ENCODE measurements at places on chromosomes 5 and 9.

GRCh38 chr9:126952205-126952977 is 37.8 kb downstream of the RALGPS1 start:
- DNase-seq, result no peak

GRCh38 chr9:113205432-113205831 is 15.6 kb downstream of the FKBP15 start:
- no peak for DNase-seq

- DNase-seq, result no peak
These were observed 8.4 kb downstream of the PDCL start for GRCh38 chr9:122819791-122820489.

GRCh38 chr9:15423231-15423985 is 732 bp downstream of the SNAPC3 start:
- DNase-seq, result no peak

DNA sequence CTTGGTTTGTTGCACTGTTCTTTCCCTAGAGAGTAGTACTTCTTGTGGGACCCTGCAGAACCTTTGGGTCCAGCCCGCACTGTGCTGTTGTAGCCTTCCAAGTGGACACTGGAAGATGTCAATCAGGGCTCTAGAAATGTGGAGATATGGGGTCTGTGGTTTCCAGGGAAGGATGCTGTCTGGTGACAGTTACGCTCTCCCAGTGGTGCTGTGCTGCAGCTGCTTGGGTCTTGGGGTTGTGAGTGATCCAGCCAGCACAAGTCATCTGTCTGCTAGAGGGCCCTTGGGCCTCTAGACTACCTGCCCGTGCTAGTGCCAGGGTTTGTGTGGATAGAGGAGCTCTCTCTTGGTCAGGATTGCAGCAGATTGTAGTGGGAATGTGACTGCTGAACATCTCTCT is 484.5 kb downstream of the DMAC1 start:
- DNase-seq, result no peak

DNA sequence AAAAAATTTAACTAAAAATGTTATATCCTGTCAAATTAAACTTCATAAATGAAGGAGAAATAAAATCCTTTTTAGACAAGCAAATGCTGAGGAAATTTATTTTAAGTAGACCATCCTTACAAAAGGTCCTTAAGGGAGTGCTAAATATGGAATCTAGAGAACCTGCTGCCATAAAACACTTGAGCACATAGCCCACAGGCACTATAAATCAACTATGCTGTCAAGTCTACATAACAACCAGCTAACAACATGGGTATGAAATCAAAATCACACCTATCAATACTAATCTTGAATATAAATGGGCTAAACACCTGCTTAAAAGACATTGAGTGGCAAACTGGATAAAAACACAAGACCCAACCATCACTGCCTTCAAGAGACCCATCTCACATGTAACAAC is 15.1 kb upstream of the PRSS3 start:
- DNase-seq, result no peak

DNA sequence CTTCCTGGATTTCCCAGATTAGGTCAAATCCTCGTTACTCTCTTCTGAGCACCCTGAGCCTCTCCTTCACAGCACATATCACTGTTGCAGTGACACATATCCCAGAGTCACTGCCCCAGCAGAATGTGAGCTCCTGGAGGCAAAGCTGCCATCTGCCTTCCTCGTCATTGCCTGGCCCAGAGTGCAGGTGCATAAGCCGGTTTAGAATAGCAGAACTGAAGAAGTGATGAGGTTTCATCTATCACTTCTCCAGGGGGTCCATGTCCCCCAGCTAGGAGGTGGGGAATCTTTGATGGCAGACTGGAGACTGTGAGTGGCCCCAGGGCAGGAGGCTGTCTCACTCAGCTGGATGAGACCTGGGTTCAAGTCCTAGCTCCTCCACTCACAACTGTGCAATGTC is 25.8 kb downstream of the NIPAL4 start:
- no peak for DNase-seq

DNA sequence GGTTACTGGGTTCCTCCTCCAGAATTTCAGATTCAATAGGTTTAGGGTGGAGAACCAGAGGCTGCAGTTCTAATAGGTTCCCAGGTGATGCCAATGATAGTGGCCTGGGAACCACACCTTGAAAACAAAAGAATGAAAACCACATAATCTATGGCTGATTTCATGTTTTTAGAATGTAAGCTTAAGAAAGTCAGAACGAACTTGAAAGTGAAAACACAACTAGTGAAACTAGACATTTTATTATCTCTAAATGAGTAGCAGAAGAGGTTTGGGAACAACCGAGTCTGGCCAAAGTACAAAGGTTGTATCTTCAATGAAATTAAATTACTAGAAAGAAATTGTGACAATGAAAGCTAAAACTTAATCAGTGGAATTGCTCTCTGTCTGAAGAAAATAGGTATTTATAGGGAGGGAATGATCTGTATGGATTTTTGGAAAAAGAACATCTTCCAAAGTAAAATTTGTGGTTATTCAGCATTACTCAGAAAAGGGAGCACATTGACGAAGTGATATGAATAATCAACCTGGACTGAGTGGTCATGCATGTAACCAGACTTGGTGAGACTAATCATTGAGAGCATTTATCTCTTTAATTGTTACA is 24.9 kb upstream of the CEP120 start:
- no peak for DNase-seq

DNA sequence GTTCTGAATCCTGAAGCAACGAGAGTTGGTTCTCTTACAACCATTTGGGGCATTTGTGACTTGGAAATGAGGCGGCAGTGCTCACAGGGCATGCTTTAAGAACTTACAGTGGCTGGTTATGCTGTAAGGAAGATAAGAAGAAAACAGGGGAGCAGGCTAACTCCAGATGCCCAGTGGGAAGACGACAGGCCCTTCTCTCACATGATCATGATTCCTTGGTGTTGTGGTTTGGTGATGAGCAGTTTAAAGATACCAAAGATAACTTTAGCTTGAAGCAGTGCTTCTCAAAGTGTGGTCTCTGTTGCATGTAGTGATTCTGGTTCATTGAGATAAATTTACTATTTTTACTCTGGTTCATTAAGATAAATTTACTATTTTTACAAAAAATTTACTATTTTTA is 2.6 kb upstream of the HABP4 start:
- no peak for DNase-seq

GRCh38 chr5:136028782-136029742 is at the start of gene TGFBI:
Gene TGFBI (plus strand): TSS chr5:136028988. CDS start chr5:136029056, 68 bp downstream.
- DNase-seq, result peak; percentile 61

GRCh38 chr9:7536310-7536939 is 263.2 kb downstream of the DMAC1 start:
- peak; percentile 45 for DNase-seq

GRCh38 chr9:104970271-104970987 is 42.5 kb upstream of the ABCA1 start:
- no peak for DNase-seq

DNA sequence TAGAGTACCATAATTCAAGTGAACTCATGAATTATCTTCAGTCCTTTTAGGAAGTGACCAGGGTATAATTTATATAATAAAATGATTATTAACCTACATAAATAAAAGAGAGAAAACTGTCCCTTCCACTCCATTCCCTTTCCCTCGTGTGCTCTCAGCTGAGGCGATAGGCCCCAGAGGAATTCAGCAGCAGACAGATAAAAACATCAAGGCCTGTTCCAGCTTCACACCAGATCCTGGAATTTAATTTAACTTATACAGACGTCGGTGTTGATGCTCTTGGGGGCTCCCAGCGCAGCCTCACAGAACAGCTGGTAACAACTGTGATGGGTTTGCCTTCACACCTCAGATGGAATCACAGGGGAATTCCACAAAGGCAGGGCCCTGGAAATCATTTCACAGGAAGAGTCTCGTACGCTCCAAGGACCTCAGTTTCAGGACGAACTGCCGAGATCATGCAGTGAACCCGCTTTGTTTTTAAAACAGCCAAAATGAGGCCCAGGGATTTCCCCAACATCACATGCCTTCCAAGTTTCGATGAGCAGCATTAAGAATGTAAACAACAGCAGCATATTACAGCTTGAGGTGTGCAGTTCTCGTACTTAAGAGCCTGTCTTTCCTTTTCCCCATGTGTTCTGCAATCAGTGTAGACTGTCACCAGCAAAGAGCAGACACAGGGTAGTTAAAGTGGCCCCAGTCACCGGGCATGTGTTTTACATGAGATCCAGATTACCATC is 73.6 kb upstream of the ALDH1B1 start:
- no peak for DNase-seq

DNA sequence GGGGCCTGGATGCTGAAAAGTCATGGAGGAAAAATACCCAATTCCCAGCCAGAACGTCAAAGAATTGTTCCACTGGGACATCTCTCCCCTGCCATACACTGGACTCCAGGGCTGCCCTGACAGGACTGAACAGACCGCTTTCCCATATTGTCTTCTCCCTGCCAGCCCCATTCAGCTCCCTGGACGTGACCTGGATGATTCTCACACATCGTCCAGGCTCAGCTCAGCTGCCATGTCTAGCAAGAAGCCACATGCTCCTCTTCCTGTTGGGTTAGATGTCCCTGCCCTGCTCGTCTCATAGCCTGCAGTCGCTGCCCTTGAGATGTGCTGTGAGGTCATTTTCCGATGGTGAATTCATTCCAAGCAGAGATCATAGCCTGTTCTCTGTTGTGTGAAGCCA is 37.4 kb downstream of the FOXI1 start:
- no peak for DNase-seq

DNA sequence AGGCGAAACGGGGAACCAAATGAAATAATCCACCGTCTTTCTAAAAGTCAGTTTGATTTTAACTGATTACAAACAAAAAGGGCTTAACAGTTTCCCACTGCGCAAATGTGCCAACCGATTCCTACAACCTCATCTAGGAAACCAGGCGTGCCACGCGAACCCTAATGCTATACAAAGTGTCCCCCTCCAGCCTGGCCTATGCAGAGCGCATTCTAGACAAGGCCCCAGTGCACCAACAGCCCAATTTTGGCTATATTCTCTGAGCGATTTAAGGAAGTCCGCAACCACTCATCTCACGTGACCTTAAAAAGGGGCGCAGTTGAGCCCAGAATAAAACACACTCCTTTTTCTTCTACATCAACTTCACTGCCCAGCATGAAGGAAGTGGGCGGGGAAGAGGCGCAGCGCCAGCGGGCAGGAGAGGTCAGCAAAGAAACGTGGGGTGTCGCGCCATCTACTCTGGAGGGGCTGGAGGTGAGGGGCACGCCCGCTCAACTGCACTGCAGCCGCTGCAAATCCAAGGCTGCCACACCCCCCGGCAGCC is 779 bp downstream of the FAM13B start:
- DNase-seq, result no peak

- no peak for DNase-seq
These were observed 846.6 kb downstream of the NR2F1-AS1 start for GRCh38 chr5:92734211-92734940.

DNA sequence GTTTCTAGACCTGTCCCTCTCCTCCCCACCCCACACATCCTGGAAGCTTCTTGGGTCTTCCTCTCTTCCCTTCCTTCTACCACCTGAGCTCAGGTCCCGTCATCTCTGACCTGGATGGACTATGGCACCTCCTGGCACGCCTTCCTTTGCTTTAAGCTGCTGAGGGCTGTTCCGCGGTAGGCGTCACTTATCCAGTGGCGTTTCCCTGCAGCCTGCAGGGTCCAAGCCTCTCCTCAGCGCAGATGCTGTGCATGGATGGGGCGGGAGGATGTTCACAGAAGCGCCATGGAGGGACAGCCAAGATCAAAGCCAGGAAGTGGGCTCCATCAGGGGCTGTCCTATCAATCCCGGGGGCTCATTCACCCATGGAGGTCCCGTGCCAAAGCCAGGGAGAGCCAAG is 23.8 kb upstream of the CNOT6 start:
- no peak for DNase-seq

DNA sequence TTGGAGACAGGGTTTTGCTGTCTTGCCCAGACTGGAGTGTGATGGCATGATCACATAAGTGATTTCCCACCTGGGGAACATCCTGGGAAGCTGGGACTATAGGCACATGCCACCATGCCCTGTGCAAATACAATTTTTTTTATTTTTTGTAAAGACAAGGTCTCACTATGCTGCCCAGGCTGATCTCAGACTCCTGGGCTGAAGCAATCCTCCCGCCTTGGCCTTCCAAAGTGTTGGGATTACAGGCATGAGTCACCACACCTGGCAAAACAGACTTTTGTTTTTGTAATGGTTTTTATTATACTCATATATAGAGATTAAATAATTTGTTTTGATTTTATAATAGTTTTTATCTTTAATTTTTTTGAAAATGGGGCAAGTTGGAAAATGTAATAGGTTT is 14.7 kb downstream of the DNAJC25 start:
- DNase-seq, result no peak

- DNase-seq, result no peak
These were observed 43.1 kb downstream of the BASP1 start for GRCh38 chr5:17260549-17260948.

DNA sequence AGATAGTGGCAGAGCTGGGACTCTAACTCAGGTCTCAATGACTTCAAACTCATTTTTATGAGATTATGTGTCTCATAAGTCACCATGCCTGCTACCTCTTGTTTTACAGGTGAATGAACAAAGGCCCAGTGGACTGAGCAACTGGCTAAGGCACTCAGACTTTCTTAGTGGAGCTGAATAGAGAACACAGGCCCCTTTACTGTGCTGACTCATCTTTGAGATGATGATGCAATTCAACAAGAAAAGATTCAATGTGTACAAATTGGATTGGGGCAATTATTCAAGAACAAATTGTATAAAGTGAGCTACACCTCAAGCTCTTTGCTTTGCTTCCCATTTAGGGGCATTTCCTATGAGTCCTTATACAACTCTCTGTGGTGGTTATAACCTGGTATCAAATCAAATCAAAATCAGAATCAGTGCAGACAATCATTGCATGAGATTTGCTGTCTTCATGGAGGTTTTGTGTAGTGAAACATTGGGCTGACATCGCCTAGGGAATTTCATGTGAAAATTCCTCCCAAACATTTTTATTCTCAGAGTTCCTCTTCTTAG is 84.3 kb upstream of the PPP2R2B start:
- DNase-seq, result no peak

GRCh38 chr5:139177809-139178588 is 20.2 kb downstream of the SIL1 start:
- DNase-seq, result no peak

GRCh38 chr5:16134204-16134603 is 45.4 kb downstream of the MARCHF11 start:
- no peak for DNase-seq

DNA sequence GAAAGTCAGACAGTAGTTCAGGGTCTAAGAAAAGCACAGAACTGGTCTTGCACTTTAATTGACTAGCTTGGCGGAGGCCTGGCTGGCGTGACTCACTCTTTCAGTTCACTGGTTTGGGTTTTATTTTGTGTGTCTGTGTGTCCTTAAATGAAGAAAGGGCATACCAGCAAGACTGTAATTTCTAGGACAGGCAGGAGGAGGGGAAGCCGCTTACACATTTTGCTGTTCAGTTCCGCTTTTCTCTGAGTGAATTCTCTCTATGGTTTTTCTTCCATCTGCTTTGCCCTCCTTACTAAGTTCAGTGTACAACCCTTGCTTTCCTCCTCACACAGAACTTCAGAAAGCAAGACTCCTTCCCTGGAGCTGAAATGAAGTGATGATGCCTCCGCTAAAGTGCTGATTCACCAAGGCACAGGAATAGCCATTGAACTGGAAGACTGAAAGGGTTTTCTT is 150.8 kb downstream of the MEF2C start:
- DNase-seq, result no peak

- DNase-seq, result no peak
These were observed 12.8 kb downstream of the UGCG start for GRCh38 chr9:111909444-111909843.
